ENCODE measurements at places on chromosomes 7 and 10. TPM values are rescaled to one million over a fixed set of nuclear protein-coding genes. Genes with fewer than 3 reads are reported as not detected.

GRCh38 chr10:124162774-124163354 lies 69.5 kb upstream of the CHST15 start:
- peaks cover 1% of the 10 kb centered on the region for H3K36me3 ChIP-seq
- H3K27ac ChIP-seq, result no peak overlapping the region
- H3K27me3 ChIP-seq, result peaks cover 17% of the 10 kb centered on the region
- no peak overlapping the region for H3K4me3 ChIP-seq

- H3K36me3 ChIP-seq, result peaks cover 11% of the 10 kb centered on the region
- H3K27ac ChIP-seq, result no peak overlapping the region
- no peak overlapping the region for H3K4me3 ChIP-seq
- no peak for DNase-seq
- peaks cover 8% of the 10 kb centered on the region for H3K4me1 ChIP-seq
- H3K27me3 ChIP-seq, result no peaks in the 10 kb centered on the region
Observed at GRCh38 chr7:33692956-33693355, 212.4 kb upstream of the BMPER start.

- peak overlapping the region; percentile 74 for H3K4me3 ChIP-seq
- H3K36me3 ChIP-seq, result no peaks in the 10 kb centered on the region
- H3K27ac ChIP-seq, result no peak overlapping the region
- no peak for DNase-seq
Observed at GRCh38 chr10:122462533-122463465, 1.4 kb downstream of the HTRA1 start.

DNA sequence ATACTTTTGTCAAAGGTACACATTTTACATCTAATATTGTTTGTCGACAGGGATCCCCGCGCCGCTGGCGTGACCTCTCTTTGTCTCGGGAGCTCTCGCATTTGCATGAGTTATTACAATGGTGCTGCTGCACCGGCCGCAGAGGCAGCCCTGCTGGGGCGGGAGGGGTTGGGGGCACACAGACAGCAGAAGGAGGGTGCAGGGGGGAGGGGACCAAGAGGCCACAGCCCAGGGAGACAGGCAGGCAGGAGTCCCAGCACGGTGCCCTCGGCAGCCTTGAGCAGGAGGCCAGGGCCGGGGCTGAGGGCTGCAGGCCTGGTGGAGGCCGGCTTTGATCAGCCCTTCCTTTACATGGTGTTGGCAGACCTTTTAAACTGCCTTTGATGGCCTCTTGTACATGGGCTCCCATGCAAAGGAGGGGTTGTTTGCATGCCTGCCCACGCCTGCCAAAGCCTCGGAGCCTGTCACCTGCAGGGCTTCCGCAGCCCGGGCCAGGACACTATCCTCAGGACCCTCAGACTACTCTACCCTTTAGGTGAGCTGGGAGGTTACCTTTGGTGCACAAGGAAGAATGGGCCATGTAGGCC lies 95.5 kb downstream of the EBF3 start:
- no peak for DNase-seq
- no peak overlapping the region for H3K4me3 ChIP-seq
- H3K27ac ChIP-seq, result no peak overlapping the region
- no peaks in the 10 kb centered on the region for H3K36me3 ChIP-seq
- H3K4me1 ChIP-seq, result peaks cover 8% of the 10 kb centered on the region
- H3K27me3 ChIP-seq, result no peaks in the 10 kb centered on the region

DNA sequence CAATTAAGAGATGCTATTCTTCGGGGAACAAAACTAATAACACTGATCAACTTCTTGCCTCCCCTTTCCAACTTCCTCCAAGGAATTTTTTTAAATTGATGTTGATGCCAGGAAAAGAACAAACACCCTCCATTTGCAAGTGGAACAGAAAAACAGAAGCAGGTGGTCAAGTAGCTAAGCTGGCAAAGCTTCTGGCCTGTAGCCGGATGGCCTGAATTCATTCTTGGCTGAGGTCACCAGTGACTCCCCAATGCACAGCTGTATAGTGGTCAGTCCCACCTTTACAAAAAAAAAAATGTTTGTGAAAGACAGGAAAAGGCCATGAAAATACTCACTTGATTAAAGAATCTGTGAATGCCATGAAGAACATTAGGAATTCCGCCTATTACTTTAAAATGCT lies 39.1 kb downstream of the DOCK4 start:
- peaks cover 16% of the 10 kb centered on the region for H3K4me1 ChIP-seq
- no peak overlapping the region for H3K4me3 ChIP-seq
- H3K27me3 ChIP-seq, result no peaks in the 10 kb centered on the region
- H3K36me3 ChIP-seq, result peaks cover 2% of the 10 kb centered on the region
- no peak overlapping the region for H3K27ac ChIP-seq

- no peak overlapping the region for H3K27ac ChIP-seq
- peaks cover 10% of the 10 kb centered on the region for H3K4me1 ChIP-seq
- H3K36me3 ChIP-seq, result peaks cover 6% of the 10 kb centered on the region
- H3K27me3 ChIP-seq, result no peaks in the 10 kb centered on the region
- no peak overlapping the region for H3K4me3 ChIP-seq
Observed at GRCh38 chr10:87562750-87563149, 58.1 kb downstream of the MINPP1 start.

DNA sequence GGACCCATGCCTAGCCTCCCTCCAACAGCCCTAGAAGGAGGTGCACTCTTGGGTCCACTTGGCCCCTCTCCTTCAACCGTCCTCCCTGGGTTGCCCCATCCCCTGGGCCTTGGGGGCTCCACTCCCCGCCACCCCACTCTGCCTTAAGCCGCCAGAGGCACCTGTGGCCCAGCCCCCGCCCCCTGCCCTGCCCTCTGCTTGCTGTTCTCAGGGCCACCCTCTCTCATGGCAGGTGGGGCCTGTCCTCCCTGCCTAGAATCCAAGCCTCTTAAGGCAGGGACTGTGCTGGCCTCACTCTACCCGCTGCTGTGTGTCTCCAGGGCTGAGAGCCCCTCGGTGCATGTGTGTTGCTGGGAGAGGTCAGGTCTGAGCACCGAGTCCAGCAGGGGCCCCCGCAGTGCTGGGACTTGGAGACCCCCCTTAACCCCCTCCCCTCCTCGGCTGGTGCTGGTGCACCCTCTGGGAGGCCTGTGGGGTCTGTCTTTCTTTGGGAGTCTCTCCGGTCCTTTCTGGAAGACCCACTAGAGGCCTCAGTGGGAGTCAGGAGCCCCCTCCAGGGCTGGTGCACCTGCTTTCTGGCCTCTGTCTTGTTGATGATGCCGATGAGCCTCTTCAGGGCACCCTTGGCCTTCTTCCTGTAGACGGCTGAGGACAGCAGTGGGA lies 43.8 kb downstream of the CFAP46 start:
- H3K27me3 ChIP-seq, result peaks cover 36% of the 10 kb centered on the region
- no peaks in the 10 kb centered on the region for H3K36me3 ChIP-seq
- no peak for DNase-seq
- peaks cover 8% of the 10 kb centered on the region for H3K4me1 ChIP-seq

GRCh38 chr7:8177109-8177933 lies 84.6 kb downstream of the ICA1 start:
- H3K36me3 ChIP-seq, result no peaks in the 10 kb centered on the region
- no peak for DNase-seq
- H3K27ac ChIP-seq, result no peak overlapping the region
- H3K4me3 ChIP-seq, result no peak overlapping the region
- H3K27me3 ChIP-seq, result no peaks in the 10 kb centered on the region

DNA sequence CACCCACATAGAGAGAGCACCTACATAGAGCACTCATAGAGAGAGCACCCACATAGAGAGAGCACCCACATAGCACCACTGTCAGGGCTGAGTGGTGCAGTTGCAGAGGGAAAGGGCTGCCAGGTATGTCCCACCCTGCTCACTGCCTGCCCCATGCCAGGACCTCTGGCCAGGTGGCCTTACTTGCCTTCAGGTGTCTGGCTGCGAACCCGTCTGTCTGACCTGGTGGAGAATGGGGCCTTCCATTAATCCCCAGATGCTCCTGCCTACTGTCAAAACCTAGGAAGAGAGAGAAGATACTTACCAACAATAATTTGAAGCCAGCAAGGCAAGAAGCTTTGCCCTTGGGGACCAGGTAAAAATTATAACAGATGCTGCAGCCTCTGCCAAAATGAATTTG lies 51.1 kb downstream of the INSIG1 start:
- no peak for DNase-seq
- H3K4me1 ChIP-seq, result peaks cover 2% of the 10 kb centered on the region
- no peak overlapping the region for H3K4me3 ChIP-seq
- H3K27me3 ChIP-seq, result peaks cover 33% of the 10 kb centered on the region

- H3K4me1 ChIP-seq, result no peaks in the 10 kb centered on the region
- no peak overlapping the region for H3K4me3 ChIP-seq
- no peak overlapping the region for H3K27ac ChIP-seq
Observed at GRCh38 chr7:127838816-127839415, 186.9 kb downstream of the SND1 start.

DNA sequence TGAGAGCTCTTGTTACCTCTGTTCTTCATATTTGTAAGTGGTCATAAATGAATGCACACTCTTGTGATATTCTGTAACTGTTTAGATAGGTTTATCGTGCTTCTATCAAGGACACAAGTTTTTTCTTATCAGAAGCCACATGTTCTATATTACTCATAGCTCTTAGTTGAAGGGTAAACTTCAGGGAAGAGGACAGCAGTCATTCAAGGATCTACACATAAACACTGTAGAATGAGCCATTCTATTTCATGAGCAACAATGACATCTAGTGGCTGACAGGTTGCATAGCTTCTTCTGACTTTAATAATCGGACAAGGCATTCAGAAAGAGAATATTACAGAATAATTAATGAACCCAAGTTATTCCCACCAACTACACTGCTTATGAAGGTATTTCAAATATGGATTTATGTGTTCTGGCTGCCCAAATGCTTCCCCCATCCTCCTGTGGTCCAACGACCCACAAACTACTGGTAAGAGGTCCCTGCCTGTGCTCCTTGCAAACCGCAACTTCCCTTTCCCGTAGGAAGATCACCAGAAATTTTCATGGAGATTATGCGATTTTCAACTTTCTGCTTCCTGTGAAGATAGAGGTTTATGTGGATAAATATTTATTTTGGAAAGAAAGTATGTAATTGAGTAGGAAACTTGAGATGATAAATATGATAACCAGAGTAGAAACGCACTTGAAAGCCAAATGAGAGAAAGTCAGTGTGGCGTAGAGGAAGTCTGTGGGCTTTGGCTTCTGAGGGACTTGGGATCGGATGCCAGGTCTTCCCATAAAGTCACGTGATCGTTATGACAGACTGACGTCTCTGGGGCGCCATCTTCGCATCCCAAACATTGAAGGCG lies 16.8 kb upstream of the ABCB5 start:
- H3K27ac ChIP-seq, result no peak overlapping the region
- H3K4me1 ChIP-seq, result peaks cover 25% of the 10 kb centered on the region
- no peak for DNase-seq
- no peak overlapping the region for H3K4me3 ChIP-seq
- no peaks in the 10 kb centered on the region for H3K36me3 ChIP-seq

GRCh38 chr10:95391581-95392216 lies 100.9 kb upstream of the PDLIM1 start:
- H3K36me3 ChIP-seq, result peaks cover 3% of the 10 kb centered on the region
- no peak overlapping the region for H3K27ac ChIP-seq
- no peaks in the 10 kb centered on the region for H3K27me3 ChIP-seq
- H3K4me3 ChIP-seq, result no peak overlapping the region

- no peak overlapping the region for H3K4me3 ChIP-seq
Observed at GRCh38 chr10:103840740-103841070, 14.7 kb downstream of the SH3PXD2A start.

DNA sequence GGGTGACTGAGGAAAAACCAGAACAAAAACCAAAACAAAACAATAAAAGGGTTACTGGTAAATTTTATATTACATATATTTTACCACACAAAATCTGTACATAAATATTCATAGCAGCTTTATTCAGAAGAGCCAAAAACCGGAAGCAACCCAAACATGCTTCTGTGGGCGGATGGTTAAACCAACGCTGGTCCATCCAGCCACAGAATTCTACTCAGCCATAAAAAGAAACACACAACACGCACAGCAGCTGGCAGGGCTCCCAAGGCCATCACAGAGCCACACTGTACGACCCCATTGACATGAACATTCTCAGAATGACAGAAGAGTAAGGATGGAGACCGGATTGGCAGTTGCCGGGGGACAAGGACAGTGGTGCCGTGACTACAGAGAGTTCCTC lies 83.6 kb downstream of the PROSER2 start:
- peaks cover 6% of the 10 kb centered on the region for H3K4me1 ChIP-seq
- no peak overlapping the region for H3K4me3 ChIP-seq
- H3K36me3 ChIP-seq, result no peaks in the 10 kb centered on the region
- no peak overlapping the region for H3K27ac ChIP-seq

- no peak overlapping the region for H3K27ac ChIP-seq
- H3K4me1 ChIP-seq, result peaks cover 9% of the 10 kb centered on the region
- H3K27me3 ChIP-seq, result no peaks in the 10 kb centered on the region
Observed at GRCh38 chr7:11294965-11295364, 321.3 kb downstream of the PHF14 start.

GRCh38 chr7:123637203-123637602 lies 18.5 kb upstream of the LMOD2 start:
- DNase-seq, result no peak
- H3K4me3 ChIP-seq, result no peak overlapping the region
- H3K36me3 ChIP-seq, result no peaks in the 10 kb centered on the region
- H3K4me1 ChIP-seq, result peaks cover 19% of the 10 kb centered on the region
- peak overlapping the region; percentile 0 for H3K27ac ChIP-seq
- H3K27me3 ChIP-seq, result no peaks in the 10 kb centered on the region

- no peak overlapping the region for H3K4me3 ChIP-seq
- no peaks in the 10 kb centered on the region for H3K4me1 ChIP-seq
- peaks cover 5% of the 10 kb centered on the region for H3K27me3 ChIP-seq
- DNase-seq, result no peak
Observed at GRCh38 chr7:5070206-5070605, 24.5 kb downstream of the RBAK start.

GRCh38 chr10:32744321-32744720 lies 213.7 kb downstream of the ITGB1 start:
- H3K36me3 ChIP-seq, result peaks cover 12% of the 10 kb centered on the region
- no peak for DNase-seq
- H3K4me1 ChIP-seq, result no peaks in the 10 kb centered on the region
- H3K27ac ChIP-seq, result no peak overlapping the region

ST8SIA6 gene
- total RNA-seq, result 1.7 TPM

RAB19 gene
- 1.6 TPM for total RNA-seq

CYP26C1 gene
- 0.44 TPM for total RNA-seq

CALML3 gene
- total RNA-seq, result 0.07 TPM

CFTR gene
- 0.91 TPM for total RNA-seq

DRGX gene
- total RNA-seq, result not detected

ADRB1 gene
- total RNA-seq, result 0.18 TPM
